ENCODE measurements at places on chromosomes 11 and 22.

DNA sequence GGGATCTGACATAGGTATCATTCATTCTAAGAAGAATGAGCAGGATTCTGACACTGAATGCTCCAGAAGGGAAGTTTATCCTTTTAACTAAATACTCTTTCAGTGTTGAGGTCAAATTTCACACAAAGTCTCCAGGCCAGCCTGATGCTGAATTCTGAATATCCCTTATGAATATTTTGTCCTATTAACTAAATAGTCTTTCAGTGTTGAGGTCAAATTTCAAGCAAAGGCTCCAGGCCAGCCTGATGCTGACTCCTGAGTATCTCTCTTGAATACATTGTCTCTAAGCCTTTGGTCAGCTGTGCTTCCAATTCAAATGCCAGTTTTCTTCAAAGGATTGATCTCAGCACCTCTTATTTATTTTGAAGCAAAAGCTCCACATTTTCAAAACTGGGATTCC, 676.8 kb downstream of the NTM start:
- no peak for DNase-seq

DNA sequence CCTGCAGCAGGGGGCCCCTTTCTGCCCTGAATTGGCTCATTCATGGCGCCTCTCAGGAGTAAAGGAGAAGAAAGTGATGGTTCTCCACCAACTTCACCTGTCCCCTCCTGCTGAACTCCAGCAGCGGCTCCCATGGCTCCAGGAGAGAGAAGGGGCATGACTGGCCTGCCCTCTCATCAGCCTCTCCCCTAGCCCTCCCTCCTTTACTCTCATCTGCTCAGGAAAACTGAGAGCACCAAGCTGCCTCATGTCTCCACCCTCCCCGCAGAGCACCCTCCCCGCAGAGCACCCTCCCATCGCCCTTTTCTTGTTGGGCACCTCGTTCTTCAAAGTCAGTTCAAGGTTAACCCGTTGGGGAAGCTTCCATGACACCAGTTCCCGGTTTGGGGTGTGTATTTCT, 82.1 kb upstream of the ATXN10 start:
- DNase-seq: no peak

DNA sequence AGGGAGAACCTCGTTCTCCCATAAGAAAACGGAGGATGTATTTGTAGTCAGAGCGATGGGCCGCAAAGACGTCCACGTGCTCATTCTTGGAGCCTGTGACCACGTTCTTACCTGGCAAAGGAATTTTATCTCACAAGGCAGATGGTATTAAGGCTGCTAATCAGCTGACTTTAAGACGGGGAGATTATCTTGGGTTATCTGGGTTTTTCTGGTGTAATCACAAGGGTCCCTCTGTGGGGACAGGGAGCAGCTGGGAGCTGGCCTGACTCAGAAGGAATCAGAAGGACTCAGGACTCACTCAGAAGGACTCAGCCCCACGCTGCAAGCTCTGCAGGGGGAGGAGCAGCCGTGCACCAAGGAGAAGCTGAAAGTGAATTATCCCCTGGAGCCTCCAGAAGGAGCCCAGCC, 7.5 kb upstream of the SIGIRR start:
- no peak for DNase-seq

DNA sequence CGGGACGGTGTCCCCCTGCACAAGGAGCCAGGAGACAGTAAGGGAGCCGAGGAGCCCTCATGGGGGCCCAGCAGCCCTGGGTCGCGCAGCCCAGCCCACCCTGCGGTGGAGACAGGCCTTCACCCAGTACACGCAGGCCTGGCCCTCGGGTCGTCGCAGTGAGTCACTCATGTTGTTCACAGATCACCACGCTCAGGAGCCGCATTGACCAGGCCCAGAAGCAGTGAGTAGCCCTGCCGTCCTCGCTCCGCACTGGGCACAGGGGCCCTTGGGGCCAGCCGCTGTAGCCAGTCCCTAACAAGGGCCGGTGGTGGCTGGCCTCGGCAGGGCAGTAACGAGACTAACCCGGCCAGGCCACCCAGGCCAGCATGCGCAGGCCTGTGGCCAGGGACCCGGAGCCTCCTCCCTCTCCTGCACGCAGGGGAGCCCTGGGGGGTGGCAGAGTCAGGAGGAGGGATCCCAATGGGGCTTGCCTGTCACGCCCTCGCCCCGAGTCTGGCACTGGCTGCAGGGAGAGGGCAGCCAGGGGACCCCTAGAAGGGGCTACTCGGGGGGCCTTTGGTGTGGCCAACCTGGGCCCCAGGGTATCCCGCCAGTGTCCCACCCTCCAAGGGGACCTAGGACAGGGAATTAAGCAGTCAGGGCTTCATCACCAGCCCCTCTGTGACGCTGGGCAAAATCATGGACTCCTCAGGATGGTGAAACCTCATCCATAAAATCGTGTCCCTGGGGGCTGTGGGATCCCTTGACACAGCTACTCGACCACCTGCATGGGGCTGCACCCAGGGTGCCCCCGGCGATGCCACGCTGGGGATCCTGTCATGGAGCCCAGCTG, 10.1 kb upstream of the MRPL23 start:
- no peak for DNase-seq

DNA sequence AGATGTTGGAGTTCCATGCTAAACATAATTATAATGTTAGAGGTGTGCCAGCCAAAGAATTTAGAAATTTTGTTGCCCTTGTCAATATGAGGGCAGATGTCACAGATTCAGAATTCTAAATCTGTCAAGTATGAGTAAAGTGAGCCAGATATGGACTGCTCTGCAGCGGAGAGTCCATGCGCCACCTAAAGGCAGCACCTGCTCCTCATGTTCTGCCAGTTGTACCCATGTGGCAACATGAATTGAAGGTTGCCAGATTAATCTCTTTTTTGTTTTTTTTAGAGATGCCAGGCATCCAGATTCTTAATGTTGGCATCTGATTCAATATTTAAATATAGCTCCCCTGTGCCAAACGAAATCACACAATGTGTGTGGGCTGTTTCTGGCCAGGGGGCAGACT, 678.6 kb upstream of the ANO5 start:
- no peak for DNase-seq

DNA sequence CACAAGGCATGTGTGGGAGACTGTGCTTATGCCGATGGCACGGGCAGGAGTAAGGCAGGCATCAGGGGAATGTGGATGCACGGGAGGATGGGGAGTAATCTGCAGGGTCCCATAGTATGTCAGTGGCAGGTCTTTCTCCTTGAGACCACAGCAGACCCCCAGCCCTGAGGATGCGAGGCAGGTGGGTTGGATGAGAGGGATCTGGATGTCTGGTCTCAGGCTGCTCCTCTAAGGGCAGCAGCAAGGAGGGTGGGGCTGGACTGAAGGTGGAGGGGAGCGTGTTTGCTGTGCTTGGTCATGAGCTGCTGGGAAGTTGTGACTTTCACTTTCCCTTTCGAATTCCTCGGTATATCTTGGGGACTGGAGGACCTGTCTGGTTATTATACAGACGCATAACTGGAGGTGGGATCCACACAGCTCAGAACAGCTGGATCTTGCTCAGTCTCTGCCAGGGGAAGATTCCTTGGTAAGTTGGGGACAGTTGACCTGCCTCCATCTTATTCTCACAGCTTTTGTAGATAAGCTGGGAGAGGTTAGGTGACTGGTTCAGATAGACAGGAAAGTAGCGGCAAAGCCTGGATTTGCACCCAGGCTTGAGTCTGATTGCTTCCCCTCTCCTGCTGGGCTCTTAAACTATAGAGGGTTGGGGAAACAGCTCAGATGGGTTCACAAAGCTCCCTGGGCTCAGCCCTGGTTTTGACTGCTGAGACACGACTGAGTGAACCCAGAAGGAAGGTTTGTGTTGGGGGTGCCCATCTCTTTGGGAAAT, at the start of gene APOL1:
Gene APOL1, plus strand, starts transcription at position 380 of the 769 bp plus-strand sequence. CDS start 1,823 bp downstream, outside the sequence.
- peak; percentile 75 for DNase-seq

DNA sequence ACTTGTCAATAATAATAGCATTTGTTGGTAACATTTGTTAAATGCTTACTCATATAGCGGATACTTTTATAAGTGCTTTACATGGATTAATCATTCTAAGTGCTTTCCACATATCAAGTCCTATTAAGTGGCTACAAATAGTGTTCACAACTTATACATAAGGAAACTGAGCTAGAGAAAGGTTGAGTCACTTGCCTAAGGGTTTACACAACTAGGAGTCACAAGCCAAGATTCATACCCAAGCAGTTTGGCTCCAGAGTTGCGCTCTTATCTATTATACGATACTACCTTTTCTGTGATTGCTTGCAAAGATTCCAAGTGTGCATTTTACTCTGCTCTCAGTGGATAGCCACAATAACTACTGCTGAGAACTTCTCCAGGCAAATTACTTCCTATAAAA, 215.9 kb upstream of the CCDC90B start:
- no peak for DNase-seq

DNA sequence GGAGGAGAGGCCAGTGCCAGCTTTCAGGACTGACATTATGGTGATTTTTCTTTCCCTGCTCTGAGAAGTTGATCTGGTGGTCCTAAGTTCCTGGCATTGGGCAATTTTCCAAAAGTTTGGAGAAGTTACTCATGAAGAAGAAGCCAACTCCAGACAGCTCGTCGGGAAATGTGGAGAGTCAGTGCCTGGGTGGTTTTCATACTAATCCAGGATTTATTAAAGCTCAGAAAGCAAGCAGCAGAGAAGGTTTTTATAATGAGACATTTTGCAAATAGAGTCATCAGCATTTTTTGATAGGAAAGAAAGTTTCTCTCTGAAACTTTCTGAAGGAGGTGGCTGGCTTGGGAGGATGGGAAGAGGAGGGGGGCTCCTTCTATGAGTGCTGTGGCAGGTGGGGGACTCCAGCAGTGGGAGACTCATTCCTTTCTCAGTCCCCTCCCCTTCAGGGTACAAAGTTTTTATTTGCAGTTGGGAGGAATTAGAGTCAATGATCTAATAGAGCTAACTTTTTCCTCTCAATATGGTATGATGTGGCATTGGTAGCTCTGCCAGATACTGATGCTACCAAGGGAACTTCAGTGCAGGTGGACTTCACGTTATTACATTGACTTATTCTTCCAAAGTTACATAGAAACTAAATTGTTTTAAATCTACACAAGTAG, 55.4 kb downstream of the LIF start:
- no peak for DNase-seq

- no peak for DNase-seq
Observed at GRCh38 chr11:36512016-36512415, 1.9 kb upstream of the TRAF6 start.

DNA sequence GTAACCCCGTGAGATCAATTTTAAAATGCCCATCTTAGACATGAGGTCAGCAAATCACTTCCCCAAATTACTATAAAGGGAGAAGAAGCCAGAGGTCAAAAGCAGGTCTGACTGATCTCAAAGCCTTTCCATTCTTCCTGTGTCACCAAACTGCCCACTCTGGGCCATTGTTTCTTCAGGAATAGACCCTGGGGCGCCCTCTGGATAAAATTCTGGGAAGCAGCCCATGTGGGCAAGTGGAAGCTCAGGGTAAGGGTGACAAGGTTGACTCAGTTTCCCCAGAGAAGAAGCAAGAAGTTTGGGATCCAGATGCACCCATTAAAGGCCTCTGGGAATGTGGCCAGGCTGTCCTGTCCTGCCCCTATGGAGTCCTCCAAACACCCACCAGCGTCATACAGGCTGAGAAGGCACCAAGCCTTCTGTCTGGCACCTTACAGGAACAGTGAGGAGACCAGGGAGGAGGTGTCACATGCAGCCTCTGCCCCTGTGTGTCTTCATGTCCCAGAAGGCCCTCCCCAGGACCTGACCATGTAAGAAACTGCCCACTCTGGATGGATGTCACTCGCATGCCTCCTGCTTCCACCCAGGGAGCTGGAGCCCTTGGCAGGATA, 50.1 kb downstream of the CHST1 start:
- no peak for DNase-seq

DNA sequence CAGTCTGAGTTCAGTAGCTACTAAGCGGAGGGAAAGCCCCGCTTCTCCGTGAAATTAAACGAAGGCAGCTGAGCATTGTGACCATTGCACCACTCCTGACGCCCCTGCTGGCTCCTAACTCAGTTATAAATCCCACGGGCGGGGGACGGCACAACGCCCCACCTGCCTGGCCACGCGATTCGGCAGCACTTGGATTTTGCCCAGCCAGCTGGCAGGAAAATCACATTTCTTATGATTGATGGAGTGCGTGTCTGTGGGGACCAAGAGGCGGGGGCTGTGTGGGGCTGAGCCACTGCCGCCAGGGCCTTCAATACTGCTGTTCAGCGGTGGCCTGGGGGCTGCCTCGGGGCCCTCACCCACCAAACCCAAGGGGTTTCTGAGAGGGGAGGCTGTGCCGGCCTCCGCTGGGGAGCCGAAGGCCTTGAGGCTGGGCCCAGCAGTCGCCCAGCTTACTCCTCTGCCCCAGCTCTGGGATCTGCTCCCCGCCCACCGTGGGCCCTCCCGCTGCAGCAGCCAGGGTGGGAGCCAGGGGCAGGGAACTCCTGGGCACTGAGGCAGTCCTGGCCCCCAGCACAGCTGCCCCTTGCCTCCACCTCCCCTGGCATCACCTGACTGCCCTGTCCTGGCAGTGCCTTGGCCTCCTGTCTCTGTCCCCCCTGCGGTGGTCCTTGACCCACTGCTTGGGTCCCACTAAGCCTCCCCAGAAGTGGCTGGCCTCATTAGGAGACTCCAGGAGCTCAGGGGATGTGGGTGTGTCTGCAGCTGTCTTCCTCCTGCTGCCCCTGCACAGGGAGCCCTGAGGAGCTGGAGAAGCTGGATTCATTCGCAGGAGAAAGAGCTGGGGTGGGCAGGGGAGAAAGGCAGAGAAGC, 30.7 kb downstream of the SHISAL1 start:
- no peak for DNase-seq

DNA sequence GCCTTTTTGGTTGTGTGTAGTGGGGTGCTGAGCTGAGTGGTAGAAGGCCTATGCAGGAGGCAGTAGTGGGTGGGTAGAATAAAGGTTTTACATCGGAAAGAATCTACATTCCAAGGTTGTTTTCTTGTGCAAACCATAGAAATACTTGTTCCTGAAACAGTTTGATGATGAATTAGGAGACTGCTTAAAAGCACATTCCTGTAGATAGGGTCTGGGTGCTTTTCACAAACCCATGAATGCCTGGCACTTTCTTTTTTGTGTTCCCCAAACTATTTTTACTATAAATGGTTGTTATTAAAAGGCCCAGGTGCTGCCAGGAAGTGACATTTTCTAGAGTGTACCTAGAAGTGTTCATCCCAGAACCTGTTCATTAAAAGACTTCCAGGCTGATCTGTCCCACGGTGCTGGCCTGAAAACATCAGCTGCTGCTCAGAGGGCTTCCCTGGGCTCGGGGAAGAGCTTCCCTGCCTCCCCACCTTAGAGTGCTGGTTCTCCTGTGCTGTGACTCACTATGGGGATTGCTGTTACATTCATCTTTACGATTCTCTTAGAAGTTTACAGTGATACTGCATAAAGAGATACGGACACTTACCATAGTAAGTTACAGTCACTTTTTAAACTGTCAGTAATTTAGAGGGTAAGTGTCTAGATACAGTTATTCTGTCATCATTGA, 27.9 kb downstream of the PPFIA1 start:
- DNase-seq: no peak

GRCh38 chr11:125272092-125272491, 107.5 kb downstream of the PKNOX2 start:
- no peak for DNase-seq

DNA sequence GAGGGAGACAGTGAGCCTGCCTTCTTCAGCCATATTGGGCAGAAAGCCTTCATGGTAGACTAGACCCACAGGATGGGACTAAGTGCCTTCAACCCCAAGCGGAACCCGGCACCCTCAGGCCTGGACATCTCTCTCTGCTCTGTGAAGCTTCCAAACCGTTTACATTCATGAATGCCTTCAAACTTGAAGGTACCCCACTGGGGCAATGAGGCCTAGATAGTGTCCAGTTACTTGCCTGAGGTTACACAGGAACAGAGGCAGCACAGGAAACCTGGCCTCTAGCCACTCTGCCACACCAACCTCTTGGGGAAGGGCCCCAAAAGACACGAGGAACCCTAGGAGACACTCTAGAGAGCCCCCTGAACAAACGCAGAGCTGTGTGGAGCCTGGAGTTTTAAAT, 14.5 kb upstream of the CYP2R1 start:
- no peak for DNase-seq
